ENCODE measurements at places on chromosomes 3 and 15.

DNA sequence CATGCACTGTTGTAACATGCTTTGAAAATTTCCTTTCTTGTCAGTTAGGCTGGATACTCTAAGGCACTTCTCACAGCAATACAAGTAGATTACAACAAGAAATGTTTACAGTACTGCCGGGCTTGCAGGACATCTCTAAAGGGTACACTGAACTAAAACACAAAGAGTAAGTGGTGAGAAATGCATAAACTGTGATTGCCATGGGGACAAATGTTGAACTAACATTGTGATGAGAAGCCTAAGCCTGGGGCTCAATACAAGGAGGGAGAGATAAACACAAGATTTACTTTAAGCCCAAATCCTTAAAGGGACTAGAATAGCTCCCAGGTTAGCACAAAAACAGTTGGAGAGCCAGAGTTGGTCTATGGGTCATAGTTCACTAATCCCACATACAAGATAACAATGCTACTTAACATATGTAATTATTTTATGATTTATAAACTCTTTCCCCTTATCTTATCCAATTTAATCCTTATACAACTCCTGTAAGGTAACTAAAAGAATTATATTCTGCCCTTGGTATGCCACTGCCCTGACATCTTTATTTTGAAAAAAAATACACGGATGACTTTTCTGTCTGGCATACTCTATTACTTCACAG lies 126.9 kb downstream of the THRB start:
- no peak for DNase-seq

DNA sequence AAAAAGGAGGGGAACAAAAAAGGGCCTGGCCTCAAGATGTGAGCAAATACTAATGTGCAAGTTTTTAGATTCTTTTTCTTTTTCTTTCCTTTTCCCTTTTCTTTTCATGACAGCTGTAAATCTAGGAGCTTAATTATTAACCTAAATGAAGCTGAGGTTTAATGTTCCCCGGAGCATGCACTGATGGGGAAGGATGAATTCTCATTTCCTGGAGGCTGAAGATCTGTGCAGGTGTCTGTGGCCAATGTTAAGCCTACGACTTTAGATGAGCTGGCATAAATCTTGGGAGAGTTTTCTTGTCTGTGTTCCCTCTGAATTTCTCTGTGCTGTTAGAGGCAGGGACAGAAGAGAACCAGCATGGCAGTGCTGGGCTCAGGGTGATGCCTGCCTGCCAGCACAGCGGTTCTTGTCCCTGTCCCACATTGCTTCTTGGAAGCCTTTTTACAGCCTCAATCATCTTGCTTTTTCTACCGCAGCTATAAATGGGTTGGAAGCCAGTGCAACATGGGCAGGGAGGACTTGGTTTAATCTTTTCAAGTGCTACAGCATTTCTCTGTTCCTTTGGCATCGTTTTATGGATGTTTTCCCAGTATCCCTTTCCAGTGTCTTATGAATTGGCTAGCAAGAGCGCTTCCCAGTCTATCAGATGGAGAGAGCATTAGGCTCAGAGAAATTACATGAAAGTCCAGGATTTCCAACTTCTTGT lies 119.1 kb downstream of the ATG7 start:
- DNase-seq = no peak

DNA sequence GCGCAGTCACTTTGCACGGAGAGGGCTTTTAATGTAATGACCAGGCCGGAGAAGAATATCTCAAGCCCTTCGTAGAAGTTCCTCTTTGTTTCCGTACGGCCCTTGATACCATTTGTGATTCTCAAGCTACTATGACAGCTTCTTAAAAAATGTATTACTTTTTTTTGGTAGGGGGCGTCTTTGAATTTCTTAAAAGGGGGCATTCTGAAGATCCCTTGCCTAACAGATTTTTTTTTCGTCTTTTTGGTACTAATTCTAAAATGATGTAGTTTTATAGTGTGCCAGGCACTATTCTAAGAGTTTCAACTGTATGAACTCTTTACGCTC lies 614.0 kb downstream of the MCTP2 start:
- DNase-seq = no peak

- no peak for DNase-seq
Measured at GRCh38 chr15:93126148-93126547, 37.1 kb upstream of the RGMA start.

DNA sequence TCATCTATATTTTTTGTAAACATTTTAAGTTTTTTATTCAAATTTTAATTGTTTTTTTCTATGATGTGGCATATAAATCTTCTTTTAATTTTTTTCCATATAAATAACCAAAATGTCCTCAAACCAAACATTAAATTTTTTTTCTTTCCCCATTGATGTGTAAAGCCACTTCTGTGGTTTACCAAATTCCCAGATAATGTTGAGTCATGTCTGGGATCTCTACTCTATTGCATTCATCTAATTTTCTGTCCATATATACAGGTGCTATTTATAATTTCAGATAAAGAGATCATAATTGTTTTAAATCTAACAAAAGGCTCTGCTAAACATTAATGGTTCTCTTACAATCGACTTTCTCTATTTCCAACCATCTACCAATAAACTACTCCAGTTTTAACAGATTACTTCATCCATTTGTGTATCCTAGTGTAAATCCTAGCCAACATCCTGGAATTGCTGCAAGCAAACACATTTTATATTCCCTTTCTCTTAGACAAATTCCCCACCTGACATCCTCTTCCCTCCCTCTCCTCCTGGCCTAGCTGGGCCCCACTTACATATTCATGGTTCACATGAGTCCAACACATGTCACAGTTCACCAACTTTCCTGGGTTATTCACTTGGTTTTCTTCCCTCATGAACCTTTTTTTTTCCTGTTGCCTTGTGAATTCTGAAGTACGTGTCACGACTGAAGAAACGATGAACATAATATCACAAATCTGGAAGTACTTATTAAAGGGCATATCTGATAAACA lies 368.0 kb upstream of the AGTR1 start:
- DNase-seq = no peak

DNA sequence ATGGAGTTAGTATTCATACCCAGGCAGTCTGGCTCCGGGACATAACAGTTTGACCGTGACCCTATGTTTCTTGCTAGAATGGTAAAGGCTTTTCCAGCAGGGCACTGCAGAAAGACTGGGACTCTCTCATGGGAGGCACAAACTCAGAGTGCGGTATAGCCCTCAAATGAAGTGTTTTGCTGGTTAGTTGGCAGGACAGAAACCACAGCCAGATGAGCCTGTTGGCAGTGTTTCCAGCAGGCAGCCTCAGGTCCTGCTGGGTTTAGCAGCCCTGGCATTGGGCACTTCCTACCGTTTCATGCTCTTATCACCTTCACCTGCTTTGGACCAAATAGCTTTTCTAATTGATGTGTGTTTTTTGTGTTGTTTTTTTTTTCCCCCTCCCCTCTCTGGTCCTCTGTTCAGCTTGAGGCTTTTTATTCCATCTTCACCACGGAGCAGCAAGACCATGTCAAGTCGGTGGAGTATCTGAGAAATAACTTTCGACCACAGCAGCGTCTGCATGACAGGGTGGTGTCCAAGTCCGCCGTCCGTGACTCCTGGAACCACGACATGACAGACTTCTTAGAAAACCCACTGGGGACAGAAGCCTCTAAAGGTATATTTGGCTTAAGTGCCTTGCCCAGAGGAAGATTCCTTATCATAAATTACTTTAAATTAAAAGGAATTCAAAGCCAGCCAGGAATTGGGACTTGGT lies 205.6 kb downstream of the FEZF2 start:
- no peak for DNase-seq

- no peak for DNase-seq
Measured at GRCh38 chr3:143041903-143042302, 40.5 kb downstream of the U2SURP start.

- no peak for DNase-seq
Measured at GRCh38 chr3:86774082-86774691, 216.8 kb downstream of the VGLL3 start.

- no peak for DNase-seq
Measured at GRCh38 chr15:99566157-99566897, 543 bp downstream of the MEF2A start.

GRCh38 chr3:120177151-120177550 lies 82.9 kb upstream of the GSK3B start:
- peak; percentile 56 for DNase-seq

DNA sequence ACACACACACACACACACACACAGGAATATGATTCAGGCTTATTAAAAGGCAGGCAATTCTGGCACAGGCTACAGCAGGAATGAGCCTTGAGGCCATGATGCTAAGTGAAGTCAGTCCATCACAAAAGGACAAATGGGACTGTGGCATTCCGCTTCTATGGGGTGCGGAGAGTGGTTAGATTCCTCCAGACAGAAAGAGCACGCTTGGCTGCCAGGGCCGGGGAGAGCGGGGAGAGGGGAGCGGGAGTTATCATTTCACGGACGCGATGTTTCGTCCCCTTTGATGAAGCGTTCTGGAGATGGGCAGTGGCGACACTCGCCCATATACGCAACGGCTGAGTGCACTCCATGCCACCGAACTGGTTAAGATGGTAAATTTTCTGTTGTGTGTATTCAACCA lies 58.5 kb upstream of the FAM174B start:
- DNase-seq = peak; percentile 17

DNA sequence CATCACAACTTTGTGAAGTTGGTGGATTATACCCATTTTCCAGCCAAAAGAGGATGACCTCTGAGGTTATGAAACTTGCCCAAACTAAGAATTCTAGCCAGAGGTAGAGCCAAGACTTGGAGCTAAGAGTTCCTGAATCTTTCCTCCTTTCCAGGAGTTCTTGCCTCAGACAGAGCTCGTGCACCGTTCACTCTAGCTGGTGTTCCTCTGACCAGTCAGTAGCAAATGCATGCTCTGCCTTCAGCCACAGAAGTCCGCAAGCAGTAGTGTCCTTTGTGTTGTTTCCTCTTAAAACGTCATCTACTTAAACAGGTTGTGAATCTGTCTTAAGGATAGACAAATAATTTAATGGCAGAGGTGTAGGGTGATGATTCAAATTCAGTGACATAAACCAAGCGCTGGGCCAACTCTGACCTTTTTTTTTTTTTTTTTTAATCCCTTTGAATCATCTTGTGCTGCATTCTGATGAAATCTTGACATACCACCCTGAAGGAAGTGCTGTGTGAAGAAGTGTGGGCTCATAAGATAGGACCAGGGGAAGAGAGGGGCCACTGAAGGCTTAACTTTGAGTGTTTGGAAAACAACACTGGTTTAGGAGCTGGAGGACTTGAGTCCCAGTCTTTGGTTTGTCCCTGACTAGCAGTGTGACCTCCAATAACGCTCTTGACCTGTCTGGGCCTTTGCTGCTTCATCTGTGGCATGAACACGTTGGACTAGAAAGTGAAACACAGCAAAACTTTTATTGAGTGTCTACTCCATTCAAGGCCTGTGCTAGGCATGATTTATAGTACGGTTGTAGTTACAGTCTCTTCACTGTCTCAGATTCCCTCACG lies 53.4 kb downstream of the ITPR1 start:
- DNase-seq = no peak

- DNase-seq = peak; percentile 83
Measured at GRCh38 chr15:40044717-40045571, 6.0 kb upstream of the SRP14 start.

DNA sequence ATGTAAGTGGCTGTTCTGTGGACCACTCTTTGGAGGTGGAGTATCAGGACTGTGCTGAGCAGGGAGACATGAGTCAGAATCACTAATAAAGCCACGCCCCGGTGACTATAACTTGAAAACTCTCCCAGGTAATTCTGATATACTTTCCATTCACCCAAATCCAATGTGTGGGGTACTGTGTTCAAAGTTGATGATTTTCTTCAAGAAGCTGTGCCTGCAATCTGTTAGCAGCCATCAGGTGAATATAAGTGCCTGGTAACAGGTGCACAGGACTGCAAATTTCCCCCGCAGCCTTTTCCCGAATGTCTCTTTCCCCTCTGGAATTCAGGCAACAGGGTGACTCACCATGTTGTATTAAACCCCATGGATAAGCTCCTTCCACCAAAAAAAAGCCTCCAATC lies 17.0 kb downstream of the MAGI1 start:
- DNase-seq = no peak

DNA sequence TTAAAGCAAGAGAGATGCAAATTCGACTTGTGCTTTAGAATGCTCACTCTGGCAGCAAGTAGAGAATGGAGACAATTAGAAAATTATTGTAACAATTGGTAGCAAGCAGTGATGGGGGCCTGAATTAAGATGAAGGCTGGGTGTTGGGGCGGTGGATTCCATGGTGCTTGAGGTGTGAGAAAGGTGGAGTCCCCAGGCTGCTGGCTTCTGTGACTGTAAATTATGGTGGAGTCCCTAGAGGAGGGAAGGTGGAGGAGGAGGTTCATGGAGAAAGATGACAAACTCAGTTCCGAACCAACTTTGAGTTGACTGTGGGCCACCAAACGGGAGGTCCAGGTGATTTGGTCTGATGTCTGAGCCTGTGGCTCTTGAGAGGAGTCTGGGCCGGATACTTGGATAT lies 10.7 kb upstream of the SMAD3 start:
- DNase-seq = no peak

DNA sequence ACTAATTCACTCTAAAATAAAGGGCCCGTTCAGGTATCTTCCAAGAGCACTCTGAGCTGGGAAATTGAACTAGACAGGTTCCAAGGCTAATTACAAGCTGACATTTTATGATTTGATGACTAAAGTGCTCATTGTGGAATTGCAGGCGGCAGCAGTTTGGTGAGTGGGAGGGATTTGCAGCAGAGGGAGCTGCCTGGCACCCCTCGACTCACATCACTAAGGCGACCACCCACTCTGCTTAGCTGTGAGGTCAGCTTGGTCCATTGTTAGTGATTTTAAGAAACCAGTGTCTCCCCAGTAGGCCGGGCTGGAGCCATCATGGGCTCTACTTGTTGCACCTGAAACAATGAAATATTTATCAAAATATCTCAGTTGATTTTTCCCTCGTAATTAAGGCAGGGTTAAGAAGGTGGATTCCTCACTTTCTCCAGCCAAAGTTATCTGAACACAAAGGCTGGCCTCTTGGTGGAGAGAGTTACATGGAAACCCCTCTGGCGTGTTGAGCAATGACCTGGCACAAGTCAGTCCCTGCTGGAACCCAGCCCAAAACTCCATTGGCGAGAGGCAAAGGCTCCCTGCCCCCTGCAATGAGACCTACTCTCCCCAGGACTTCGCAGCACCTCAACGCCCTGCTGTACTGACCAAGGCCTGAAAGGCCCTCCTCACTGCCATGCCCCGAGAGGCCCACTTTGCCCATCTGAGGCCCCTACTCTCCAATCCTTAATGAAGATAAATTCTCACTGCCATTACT lies 65.0 kb upstream of the ATP2B2 start:
- no peak for DNase-seq

DNA sequence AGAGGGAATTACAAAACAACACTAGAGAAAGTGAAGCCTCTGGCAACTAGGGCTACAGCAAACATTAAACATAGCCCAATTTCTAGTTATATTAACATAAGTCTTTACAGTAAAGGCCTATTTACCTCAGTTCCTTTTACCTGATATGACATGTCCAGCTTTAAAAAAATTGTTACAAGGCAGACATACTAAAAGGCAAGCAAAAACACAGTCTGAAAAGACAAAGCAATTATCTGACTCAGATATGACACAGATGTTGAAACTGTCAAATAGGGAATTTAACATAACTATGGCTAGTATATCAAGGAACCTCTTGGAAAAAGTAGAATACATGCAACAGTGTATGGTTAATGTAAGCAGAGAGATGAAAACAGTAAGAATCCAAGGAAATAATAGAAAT lies 238.6 kb downstream of the RAP2B start:
- no peak for DNase-seq

- no peak for DNase-seq
Measured at GRCh38 chr3:16468336-16469098, 45.0 kb downstream of the RFTN1 start.
